ENCODE measurements at places on chromosomes 1 and 21.

- DNase-seq, result no peak
These were observed 209.9 kb downstream of the SDCCAG8 start for GRCh38 chr1:243465738-243466137.

GRCh38 chr1:116950517-116951199 lies 40.9 kb downstream of the PTGFRN start:
- DNase-seq, result no peak

- no peak for DNase-seq
These were observed 125.2 kb upstream of the KIAA0040 start for GRCh38 chr1:175317779-175318178.

DNA sequence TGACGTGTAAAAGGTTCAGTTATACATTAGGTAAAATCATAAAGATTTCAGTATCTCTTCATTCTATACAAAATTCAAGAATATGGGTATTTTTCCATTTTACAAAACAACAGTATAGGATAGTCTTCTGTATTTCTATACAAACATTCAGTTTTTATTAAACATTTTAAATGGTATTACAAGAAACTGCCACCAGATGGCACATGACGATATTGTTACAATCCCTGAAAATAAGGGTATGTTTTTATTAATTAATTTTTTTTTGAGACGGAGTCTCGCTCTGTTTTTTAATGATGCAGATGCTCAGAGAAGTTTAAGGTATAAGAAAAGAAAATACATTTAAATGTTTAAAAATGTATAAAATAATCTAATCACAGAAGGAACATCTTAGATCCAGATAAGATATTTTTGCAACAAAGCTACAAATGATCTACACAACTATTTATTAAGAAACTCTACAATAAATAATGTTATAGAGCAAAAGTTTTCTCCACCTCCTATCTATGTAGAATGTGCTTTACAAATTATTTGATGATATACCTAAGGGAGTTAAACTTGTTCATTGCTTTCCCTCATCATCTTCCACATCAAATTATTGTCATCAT lies 23.5 kb upstream of the RSBN1 start:
- DNase-seq, result no peak

- no peak for DNase-seq
These were observed 196.7 kb downstream of the LRRC40 start for GRCh38 chr1:70008660-70009059.

DNA sequence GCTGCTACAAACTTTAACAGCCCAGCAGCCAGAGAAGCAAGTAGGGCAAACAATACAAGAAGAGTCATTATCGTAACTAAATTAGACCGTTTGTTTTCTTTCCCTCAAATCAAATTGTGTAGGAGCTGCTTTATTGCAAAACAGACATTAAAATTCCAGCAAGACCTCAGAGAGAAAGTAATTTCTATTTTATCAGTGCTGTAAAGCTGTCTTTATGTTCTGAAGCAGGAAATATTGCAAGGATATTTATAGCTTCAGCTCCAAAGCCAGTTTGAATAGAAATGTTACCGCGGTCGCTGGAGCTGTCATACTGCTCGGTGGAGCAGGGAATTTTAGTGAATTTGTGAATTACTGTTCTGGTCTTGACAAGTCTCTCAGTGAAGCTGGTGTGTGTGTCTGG lies 503.8 kb upstream of the PLXNA2 start:
- no peak for DNase-seq

- DNase-seq, result no peak
These were observed 23.0 kb downstream of the IRF2BP2 start for GRCh38 chr1:234586892-234587485.

- DNase-seq, result no peak
These were observed 7.5 kb upstream of the ZNF436 start for GRCh38 chr1:23376890-23377811.

DNA sequence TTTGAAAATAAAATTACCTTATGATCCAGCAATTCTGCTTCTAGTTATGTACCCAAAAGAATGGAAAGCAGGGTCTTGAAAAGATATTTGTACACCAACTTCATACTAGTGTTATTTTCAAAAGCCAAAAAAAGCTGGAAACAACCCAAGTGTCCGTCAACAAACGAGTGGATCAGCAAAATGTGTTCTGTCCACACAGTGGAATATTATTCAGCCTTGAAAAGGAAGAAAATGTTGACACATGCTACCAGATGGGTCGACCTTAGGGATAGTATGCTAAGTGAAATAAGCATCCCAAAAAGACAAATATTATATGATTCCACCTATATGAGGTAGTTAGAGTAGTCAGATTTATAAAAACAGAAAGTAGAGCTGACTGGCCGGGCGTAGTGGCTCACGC lies 65.3 kb downstream of the KAZN start:
- DNase-seq, result no peak

GRCh38 chr1:185049670-185050069 lies 4.3 kb downstream of the RNF2 start:
- no peak for DNase-seq

- DNase-seq, result no peak
These were observed 32.9 kb downstream of the DUSP10 start for GRCh38 chr1:221708987-221709386.

DNA sequence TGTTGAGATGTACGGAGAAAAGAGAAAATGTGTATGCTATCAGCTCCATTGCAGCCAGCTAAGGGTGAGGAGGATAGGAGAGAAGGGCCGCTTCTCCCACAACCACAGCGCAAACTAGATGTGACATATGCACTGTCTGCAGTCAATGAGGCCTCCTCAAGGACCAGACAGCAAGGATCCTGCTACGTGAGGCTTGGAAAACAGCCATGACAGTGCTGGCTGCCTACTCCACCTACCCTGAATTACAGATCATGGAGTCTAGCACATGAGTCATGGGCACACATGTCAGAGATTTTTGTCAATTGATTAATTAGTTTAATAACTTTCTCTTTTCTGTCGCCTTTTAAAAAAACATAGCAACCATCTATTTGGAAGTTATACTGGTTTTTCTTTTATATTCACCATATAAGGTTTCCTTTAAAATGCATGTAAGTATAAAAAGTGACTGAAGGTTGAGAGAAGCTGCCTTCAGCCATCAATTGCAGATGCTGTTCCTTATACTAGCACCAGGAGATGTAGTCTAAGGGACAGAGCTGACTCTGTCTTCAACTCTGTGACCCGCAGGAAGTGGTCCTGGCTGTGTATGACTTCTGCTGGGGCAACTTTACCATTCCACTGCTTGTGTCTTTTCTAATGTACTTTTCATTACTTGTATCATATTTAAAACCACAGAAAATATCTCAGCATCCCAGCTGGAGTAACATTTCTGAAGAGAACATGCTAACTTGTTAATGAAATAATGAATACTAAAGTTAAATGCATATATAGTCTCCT lies 3.1 kb downstream of the VPS26C start:
- no peak for DNase-seq

- no peak for DNase-seq
These were observed 9.4 kb downstream of the SELENON start for GRCh38 chr1:25809283-25809926.

DNA sequence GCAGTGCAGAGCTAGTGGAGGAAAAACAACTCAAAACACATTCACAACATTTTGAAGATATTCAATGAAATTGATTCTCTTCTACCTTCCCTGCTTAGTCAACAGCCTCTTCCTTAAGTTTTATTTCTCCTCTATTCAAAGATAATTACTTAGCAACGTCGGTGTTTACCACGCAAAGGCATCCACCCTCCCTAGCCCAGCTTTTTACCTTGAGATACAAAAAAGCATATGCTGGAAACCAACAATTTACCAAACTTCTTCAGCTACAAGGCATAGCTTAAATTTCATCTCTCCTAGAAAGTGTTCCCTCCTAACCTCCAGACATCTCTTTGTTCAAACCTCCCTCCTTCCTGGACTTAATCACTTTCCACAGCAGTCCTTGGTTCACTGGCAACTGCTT lies 102.8 kb upstream of the SOD1 start:
- no peak for DNase-seq

DNA sequence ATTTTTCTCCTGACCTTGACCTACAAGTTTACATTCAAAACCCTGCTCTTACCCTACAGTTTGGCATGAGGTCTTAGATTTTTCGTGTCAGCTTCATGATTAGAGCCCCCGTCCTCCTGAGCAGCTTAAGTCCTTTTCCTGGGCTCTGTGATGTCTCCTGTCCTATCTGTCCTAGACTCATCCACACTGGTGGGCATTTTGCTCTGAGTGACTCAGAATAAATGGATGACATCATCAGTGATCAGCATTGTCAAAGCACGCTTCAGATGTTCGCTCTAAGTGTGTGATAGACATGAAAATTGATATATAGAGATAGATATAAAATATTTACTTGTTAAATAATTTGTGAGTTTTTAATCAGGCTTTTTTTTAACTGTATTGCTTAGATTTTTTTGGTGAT lies 21.8 kb downstream of the RGS13 start:
- no peak for DNase-seq

DNA sequence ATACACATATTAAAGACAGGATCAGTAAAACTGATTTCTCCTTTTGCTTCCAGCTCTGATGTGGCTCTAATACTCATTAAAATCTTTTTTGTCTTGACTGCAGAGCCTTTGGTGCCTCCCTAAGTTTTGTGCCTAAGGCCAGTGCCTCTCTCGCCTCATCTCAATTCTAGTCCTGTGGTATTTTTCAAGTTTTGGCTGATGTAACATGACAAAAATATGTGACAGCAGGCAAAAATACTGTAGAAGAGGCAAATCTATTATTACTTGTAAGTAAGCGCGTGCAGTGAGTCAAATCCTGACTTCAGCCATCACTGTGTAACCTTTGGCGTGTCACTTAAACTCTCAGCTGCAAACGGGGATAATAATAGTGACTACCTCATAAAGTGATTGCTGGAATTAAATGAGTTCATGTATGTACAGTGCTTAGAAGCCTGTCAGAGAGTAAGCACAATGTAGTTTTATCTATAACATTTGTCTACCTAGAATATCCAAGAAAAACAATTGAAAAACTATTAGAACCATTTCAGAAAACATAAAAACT lies 74.0 kb downstream of the MAB21L3 start:
- DNase-seq, result no peak

GRCh38 chr1:198861636-198862035 lies 222.8 kb downstream of the PTPRC start:
- no peak for DNase-seq

- no peak for DNase-seq
These were observed 131.1 kb upstream of the WNT4 start for GRCh38 chr1:22273686-22274681.

GRCh38 chr1:42137766-42138165 lies 15.4 kb upstream of the GUCA2B start:
- no peak for DNase-seq

- no peak for DNase-seq
These were observed 64.1 kb upstream of the RNPC3 start for GRCh38 chr1:103461161-103462105.

GRCh38 chr1:7145947-7146346 lies 360.7 kb downstream of the CAMTA1 start:
- no peak for DNase-seq

- no peak for DNase-seq
These were observed 2.1 kb downstream of the RIPK4 start for GRCh38 chr21:41764558-41765419.

- no peak for DNase-seq
These were observed 926 bp upstream of the SH3D21 start for GRCh38 chr1:36304970-36305914.

GRCh38 chr1:78447086-78447485 lies 43.7 kb upstream of the PTGFR start:
- DNase-seq, result no peak

DNA sequence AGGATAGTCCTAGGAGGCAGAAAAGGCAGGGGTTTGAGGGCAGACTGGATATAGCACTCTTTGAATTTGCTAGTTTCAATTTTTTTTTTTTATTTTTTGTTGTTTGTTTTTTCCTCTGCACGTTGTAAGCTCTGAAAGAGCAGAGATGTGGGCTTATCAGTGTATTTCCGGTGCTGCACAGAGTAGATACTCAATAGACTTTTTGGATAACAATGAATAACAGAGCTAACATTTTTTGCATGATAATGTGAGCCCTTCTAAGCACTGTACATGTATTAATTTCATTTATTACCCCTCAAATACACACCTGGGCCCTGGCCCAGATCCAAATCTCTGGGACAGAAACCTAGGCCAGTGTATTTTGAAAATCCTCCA lies 17.1 kb upstream of the PARP1 start:
- DNase-seq, result no peak

DNA sequence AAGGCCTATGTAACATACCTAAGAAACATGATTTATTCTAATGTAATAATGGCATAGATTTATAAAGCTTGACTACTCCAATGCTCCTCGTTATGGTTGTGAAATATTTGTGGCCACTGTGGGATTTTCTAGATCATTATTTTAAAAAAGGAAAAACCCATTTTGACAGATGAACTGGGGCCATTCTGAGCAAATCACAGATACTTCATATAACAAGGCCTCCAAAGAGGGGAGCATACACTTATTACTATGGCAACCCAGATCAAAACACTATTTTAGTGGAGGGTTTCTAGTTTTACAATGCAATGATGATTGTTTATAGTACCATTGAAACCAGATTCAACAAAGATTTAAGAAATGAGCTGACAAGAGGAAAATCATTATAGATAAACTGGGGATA lies 346.6 kb downstream of the ZNF326 start:
- DNase-seq, result no peak

GRCh38 chr21:39071623-39072214 lies 111.5 kb downstream of the PSMG1 start:
- no peak for DNase-seq

Data from stimulated activated CD4-positive, alpha-beta T cell treated with anti-CD3 and anti-CD28 coated beads, Interleukin-4, amount 100 ng/mL, for 48 hours (primary cell).